Endothelial cell of umbilical vein (primary cell): ENCODE measurements at places on chromosomes 1 and 21. TPM values are rescaled to one million over a fixed set of nuclear protein-coding genes. Genes with fewer than 3 reads are reported as not detected.

DNA sequence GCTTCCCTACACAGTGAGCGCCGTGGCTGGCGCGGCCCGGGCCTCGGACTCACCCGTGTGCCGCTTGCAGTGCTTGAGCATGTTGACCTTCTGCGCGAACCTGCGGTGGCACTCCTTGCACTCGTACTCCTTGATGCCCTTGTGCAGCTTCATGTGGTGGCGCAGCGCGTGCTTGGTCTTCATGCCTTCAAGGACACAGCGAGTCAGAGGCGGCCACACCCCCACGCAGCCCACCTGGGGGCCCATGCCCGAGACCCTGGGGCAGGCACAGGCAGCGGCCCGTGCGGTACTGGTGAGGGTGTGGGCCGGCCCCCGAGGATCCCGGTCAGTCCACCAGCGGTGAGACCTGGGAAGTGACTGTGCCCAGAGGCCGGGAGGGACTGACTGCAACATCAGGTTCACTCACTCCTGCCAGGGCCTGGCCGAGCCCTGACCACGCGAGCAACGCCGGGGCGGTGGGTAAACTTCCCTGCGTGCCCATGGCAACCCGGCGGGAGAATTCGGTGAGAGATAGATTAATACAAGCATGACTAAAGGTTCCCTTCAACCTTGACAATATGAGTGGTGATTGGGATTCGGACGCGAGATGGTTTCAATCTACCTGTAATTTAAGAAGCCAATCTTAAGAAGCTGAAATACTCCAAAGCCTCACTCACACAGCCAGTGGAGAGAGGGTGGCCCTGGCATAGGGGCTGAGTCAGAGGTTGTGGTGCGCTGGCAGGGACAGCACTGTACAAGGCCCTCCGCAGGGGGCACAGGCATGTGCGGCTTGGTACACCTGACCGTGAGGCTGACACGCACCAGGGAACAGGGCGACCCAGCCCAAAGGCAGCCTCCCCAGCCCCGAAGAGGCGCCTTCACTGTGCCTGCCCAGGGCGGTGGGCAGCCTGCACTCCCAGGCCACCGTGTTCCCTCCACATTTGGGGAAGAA lies 49.1 kb upstream of the RIPK4 start:
- no peak overlapping the region for H3K27ac ChIP-seq
- no peaks in the 10 kb centered on the region for H3K27me3 ChIP-seq
- no peak for DNase-seq

DNA sequence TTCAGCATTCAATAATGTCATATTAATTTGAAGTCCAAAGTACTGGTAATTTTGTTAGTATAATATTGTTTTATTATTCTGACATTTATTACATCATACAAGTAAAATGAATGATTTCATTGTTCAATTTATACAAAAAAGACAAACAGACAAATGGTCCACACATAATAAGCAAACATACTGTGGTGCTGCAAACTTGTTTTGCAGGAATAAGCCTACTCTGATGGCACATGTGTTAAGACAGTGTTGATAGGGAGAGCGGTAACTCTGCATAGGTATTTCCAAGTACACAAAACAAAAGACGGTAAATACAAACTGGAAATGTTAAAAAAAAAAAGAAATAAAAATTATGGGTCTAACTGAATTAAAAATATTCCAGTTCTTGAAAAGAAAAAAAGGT lies 59.7 kb upstream of the DPYD start:
- H3K27ac ChIP-seq: no peak overlapping the region
- H3K4me1 ChIP-seq: peaks cover 2% of the 10 kb centered on the region
- H3K27me3 ChIP-seq: no peaks in the 10 kb centered on the region
- H3K36me3 ChIP-seq: no peaks in the 10 kb centered on the region
- DNase-seq: no peak
- H3K4me3 ChIP-seq: no peak overlapping the region

GRCh38 chr1:209625791-209626285 lies 26.4 kb downstream of the LAMB3 start:
- no peak overlapping the region for H3K27ac ChIP-seq
- no peaks in the 10 kb centered on the region for H3K4me1 ChIP-seq
- no peak for DNase-seq
- no peak overlapping the region for H3K4me3 ChIP-seq

GRCh38 chr1:192476802-192477298 lies 98.7 kb upstream of the RGS1 start:
- H3K27me3 ChIP-seq: no peaks in the 10 kb centered on the region
- H3K4me1 ChIP-seq: no peaks in the 10 kb centered on the region
- H3K27ac ChIP-seq: no peak overlapping the region
- DNase-seq: peak; percentile 49

GRCh38 chr21:30271611-30272010 lies 11.1 kb downstream of the KRTAP24-1 start:
- no peak overlapping the region for H3K4me3 ChIP-seq
- no peaks in the 10 kb centered on the region for H3K36me3 ChIP-seq
- no peaks in the 10 kb centered on the region for H3K27me3 ChIP-seq

DNA sequence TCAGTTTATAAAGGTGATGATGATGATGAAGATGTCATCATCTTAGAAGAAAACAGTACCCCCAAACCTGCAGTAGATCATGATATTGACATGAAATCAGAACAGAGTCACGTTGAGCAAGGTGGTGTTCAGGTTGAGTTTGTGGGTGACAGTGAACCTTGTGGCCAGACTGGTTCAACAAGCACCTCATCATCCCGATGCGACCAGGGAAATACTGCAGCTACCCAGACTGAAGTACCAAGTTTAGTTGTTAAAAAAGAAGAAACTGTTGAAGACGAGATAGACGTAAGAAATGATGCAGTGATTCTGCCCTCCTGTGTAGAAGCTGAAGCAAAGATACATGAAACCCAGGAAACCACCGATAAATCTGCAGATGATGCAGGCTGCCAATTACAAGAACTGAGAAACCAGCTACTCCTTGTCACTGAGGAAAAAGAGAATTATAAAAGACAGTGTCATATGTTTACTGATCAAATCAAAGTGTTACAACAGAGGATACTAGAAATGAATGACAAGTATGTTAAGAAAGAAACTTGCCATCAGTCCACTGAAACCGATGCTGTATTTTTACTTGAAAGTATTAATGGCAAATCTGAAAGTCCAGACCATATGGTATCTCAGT lies 16.0 kb upstream of the CHAF1B start:
- no peak for DNase-seq
- H3K4me3 ChIP-seq: no peak overlapping the region
- H3K27ac ChIP-seq: no peak overlapping the region
- peaks cover 19% of the 10 kb centered on the region for H3K36me3 ChIP-seq

DNA sequence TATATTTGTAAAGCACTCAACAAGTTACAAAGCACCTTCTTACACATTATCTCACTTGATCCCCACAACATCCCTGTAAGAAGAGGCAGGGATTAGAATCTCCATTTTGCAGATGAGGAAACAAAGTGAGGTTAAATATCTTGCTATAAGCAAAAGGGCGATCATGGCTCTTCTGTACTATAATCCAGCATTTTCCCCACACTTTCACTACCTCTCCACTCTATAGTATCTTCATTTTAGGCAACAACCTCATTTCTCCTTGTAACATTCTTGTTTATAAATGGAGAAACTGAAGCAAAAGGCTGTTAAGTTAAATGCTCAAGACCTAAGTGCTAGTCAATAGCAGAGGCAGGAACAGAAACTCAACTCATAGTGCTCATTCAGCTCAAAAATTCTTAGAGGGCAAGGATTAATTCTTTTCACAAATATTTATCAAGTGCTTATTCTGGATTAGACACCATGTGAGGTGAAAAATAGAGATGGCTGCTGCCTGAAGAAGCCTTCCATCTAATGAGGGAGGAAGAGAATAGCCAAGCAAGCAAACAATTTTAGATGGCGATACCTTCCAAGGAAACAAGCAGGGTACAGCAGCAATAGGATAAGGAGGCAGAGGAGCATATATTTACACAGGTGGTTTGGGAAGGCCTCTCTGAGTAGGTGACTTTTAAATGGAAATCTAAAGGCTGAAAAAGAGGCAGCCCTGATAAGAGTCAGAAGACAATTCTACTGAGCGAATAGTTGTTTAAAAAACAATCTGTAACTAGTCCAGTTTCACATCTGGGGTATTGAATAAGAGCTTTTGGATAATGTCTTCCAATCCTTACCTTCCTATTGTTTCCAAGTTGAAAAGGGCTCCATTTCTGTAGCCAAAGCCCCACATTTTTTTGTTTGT lies 3.5 kb downstream of the ERRFI1 start:
- H3K36me3 ChIP-seq: no peaks in the 10 kb centered on the region
- no peak overlapping the region for H3K27ac ChIP-seq

GRCh38 chr1:145891587-145892485 lies 6.2 kb upstream of the ANKRD35 start:
- H3K4me1 ChIP-seq: peaks cover 31% of the 10 kb centered on the region
- H3K36me3 ChIP-seq: peaks cover 6% of the 10 kb centered on the region
- no peaks in the 10 kb centered on the region for H3K27me3 ChIP-seq
- no peak overlapping the region for H3K4me3 ChIP-seq

- no peak overlapping the region for H3K4me3 ChIP-seq
- H3K27ac ChIP-seq: no peak overlapping the region
Measured at GRCh38 chr1:84781946-84782771, 91.9 kb upstream of the SSX2IP start.

GRCh38 chr21:28811860-28812259 lies 180.8 kb downstream of the LTN1 start:
- no peaks in the 10 kb centered on the region for H3K27me3 ChIP-seq
- no peaks in the 10 kb centered on the region for H3K36me3 ChIP-seq
- no peak overlapping the region for H3K4me3 ChIP-seq
- no peaks in the 10 kb centered on the region for H3K4me1 ChIP-seq
- DNase-seq: no peak

DNA sequence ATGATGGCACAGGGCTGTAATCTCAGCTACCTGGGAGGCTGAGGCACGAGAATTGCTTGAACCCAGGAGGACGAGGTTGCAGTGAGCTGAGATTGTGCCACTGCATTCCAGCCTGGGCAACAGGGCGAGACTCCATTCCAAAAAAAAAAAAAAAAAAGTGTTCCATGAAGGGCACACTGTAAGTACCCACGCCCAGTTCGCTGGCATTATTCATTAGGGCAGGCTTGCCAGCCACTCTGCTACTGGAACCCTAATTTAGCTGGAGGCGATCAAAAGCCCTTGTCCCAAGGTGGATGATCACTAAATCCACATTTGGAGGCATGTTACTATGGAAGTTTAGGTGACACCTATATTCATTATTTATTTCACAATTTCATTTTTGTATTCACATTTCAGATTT lies 5.0 kb downstream of the IFNLR1 start:
- no peaks in the 10 kb centered on the region for H3K36me3 ChIP-seq
- H3K27ac ChIP-seq: no peak overlapping the region
- no peak for DNase-seq
- peaks cover 2% of the 10 kb centered on the region for H3K4me1 ChIP-seq
- peaks cover 11% of the 10 kb centered on the region for H3K27me3 ChIP-seq

DNA sequence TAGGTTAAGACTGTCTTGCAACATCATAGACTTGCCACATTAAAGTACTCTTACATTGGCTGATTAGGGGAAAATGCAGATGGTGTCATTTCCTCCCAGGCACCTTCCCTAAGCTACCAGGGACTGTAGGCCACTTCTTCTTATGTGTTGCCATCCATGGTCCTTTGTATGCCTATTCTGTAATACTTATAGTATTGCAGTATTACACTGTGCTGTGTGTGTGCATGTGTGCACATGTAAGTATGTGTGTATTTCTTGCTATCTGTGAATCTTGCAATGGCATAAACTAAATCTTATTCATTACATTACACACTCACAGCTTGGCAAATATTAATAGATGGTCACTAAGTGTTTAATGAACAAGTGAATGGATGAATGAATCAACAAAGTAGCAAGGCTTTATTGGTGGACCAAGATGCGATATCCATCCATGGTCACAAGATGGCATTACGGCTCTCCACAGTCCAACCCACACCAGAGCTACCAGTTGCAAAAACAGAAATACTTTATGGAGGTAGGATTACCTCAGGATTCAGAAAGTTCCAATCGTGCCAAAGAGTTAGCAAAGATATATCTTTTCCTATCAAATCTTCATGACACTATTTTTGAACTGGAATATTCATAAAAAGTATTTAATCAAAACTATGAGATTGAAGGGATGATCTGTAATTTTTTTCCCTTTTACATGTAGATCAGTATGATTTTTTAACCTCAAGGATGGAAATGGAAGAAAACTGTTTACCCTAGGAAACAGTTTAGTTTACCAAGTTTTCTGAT lies 160.2 kb downstream of the DENND1B start:
- peak; percentile 55 for DNase-seq
- no peaks in the 10 kb centered on the region for H3K27me3 ChIP-seq

- no peak overlapping the region for H3K4me3 ChIP-seq
- no peaks in the 10 kb centered on the region for H3K36me3 ChIP-seq
- H3K27me3 ChIP-seq: no peaks in the 10 kb centered on the region
- no peaks in the 10 kb centered on the region for H3K4me1 ChIP-seq
- no peak for DNase-seq
- no peak overlapping the region for H3K27ac ChIP-seq
Measured at GRCh38 chr1:25647863-25648262, 31.3 kb downstream of the MAN1C1 start.

DNA sequence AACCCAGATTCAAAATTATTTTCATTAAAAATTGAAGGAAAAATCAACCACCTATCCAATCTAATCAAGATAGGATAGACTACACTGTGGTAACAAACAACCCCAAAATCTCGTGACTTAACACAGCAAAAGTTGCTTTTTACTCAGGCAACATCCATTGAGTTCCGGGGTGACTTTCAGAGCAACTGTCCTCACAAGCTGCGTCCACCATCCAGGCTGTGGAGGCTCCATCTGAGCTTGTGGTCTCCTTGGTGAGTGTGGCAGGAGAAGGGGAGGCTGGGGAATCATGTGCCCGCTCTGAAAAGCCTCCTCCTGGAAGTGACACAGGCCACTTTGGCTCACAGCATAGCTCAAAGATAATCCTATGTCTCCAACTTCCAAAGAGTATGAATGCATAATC lies 52.4 kb downstream of the CD2 start:
- no peaks in the 10 kb centered on the region for H3K36me3 ChIP-seq
- no peaks in the 10 kb centered on the region for H3K27me3 ChIP-seq
- no peak overlapping the region for H3K4me3 ChIP-seq
- H3K27ac ChIP-seq: no peak overlapping the region
- no peaks in the 10 kb centered on the region for H3K4me1 ChIP-seq
- DNase-seq: no peak

DNA sequence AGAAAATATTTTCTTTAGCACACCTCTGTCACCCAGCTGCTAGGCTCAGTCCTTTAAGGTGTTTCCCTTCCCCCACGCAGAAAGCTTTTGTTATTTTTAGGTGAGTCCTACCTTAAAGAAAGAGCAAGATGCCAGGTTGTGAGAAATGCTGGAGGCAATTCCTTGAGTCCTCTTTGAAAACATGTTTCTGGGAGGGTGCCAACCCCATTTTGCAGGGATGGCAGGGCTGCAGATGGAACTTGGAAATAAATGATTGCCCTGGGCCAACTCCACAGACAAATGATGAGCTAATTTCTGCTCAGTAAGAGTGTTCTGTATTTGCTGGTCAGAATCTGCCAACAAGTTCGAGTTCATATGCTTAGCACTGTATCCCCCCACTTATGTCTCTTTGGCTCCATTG lies 119.2 kb upstream of the RAB3GAP2 start:
- H3K36me3 ChIP-seq: no peaks in the 10 kb centered on the region
- peaks cover 2% of the 10 kb centered on the region for H3K27me3 ChIP-seq
- no peak overlapping the region for H3K27ac ChIP-seq
- no peak overlapping the region for H3K4me3 ChIP-seq
- H3K4me1 ChIP-seq: no peaks in the 10 kb centered on the region

Gene LCE1C
- polyA plus RNA-seq: not detected in 2 replicates

Gene TEDDM1
- not detected in 2 replicates for polyA plus RNA-seq

Gene CD1B
- polyA plus RNA-seq: not detected in 2 replicates

Gene TRIM46
- polyA plus RNA-seq: 9.5 and 12.7 TPM in 2 replicates

Gene UQCRHL
- polyA plus RNA-seq: 0.64 and 0.92 TPM in 2 replicates
